Activated T-helper 17 cell treated with anti-CD3 and anti-CD28 coated beads, Interleukin-2, amount 50 U/mL, for 72 hours (primary cell): ENCODE measurements at places on chromosomes 3 and 15.

- ATAC-seq: no peak
These were observed 2.7 kb upstream of the OPA1 start for GRCh38 chr3:193590088-193590856.

GRCh38 chr15:97691799-97692198 lies 268.7 kb upstream of the ARRDC4 start:
- ATAC-seq: no peak

DNA sequence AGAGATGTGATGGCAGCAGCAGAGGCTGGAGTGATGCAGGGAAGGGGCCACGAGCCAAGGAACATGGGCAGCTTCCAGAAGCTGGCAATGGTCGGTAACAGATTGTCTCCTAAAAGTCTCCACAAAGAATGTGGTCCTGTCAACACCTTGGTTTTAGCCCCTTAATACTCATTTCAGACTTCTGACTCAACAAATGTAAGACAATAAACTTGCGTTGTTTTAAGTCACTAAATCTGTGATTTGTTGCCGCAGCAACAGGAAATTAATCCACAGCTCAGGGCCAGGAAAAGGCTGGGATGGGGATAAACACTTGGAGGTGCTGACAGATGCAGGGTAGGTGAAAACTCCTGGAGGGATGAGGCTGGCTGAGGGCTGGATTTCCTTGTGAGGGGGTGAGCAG lies 69.9 kb downstream of the OXNAD1 start:
- ATAC-seq: no peak

GRCh38 chr3:129530251-129530791 lies 1.9 kb downstream of the RHO start:
- ATAC-seq: no peak

GRCh38 chr15:35911052-35911777 lies 365.2 kb upstream of the DPH6 start:
- no peak for ATAC-seq

GRCh38 chr3:80733522-80734176 lies 965.9 kb upstream of the ROBO1 start:
- ATAC-seq: no peak
